K562 (cell line): ENCODE measurements at places on chromosomes 16 and 17. TPM values are rescaled to one million over a fixed set of nuclear protein-coding genes. Genes with fewer than 3 reads are reported as not detected.

DNA sequence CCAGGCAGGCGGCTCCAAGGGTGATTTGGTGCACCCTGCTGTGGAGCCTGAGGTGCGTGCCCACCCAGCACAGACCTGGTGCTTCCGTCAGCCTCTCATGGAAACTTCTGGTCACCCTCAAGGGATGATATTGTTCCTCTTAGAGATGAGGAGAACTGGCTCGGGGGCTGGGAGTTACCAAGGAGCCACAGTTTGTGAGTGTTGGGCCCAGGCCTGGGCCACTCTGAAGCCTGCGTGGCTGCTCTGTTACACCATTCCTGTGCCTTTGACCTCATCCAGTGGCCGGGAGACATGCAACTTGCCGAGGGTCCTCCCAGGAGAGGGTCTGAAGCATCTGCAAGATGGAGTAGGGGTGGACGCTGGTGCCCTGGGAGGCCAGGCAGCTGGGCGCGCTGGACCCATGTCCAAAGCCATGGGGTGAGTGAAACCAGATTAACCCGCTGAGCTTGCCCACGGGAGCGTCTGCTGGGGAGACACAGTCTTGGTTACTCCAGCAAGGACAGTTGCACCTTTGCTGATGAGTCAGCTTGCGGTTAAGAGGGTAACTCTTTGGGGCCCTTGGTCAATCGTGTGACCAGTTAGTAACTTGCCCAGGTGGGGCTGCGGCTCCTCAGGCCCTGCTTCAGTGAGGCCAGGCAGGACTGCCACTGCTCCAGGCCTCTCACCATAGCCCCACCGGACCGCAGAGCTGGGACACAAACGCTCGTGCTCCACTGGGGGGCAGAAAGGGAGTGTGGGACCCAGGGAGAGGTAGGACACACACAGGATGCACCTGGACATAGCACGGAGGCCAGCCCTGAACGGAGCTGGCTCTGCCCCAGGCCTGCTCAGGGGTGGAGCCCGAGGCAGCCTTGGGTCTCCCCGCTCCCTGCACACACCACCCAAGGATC is 7.5 kb downstream of the C16orf90 start:
- no peaks in the 10 kb centered on the region for H3K4me1 ChIP-seq
- H3K27ac ChIP-seq = no peak overlapping the region
- no peak overlapping the region for H3K4me3 ChIP-seq
- H3K27me3 ChIP-seq = no peaks in the 10 kb centered on the region
- no peak for DNase-seq
- peaks cover 39% of the 10 kb centered on the region; the same call in 2 of the 3 replicates for H3K36me3 ChIP-seq

Gene DUS2
- 21.7 and 25.6 TPM in 2 replicates for total RNA-seq

GRCh38 chr16:49763826-49764225 is 92.1 kb downstream of the ZNF423 start:
- no peak overlapping the region for H3K27ac ChIP-seq
- DNase-seq = no peak
- H3K4me3 ChIP-seq = no peak overlapping the region
- H3K36me3 ChIP-seq = no peaks in the 10 kb centered on the region
- H3K4me1 ChIP-seq = 0 out of 2 replicates have a peak, but pooled peaks cover 3% of the 10 kb centered on the region

DNA sequence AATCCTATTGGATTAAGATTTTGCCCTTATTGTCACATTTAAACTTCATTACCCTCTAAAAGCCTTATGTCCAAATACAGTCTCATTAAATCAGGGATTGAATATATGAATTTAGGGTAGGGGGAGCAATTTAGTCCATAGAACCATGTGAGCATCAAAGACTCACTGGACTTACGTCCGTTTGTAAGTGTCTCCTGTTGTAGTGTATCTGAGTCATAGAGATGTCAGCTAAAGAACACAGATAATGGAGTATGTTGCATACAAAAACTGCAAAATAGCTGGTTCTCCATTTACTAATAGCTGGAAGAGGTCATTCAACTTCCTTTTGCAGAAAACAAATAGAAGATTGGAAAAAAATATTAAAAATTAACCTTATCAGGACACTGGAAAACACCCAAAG is 599.1 kb upstream of the SOX9 start:
- DNase-seq = no peak
- H3K27me3 ChIP-seq = no peaks in the 10 kb centered on the region
- no peaks in the 10 kb centered on the region for H3K36me3 ChIP-seq
- no peaks in the 10 kb centered on the region for H3K4me1 ChIP-seq
- no peak overlapping the region for H3K4me3 ChIP-seq
- H3K27ac ChIP-seq = no peak overlapping the region

Gene TNFSF13
- 0.38 and 0.51 TPM in 2 replicates for total RNA-seq

GRCh38 chr17:8101721-8102120 is 14.2 kb upstream of the ALOX12B start:
- no peaks in the 10 kb centered on the region for H3K27me3 ChIP-seq
- no peaks in the 10 kb centered on the region for H3K36me3 ChIP-seq
- H3K4me3 ChIP-seq = no peak overlapping the region
- peaks cover 10% of the 10 kb centered on the region; the same call in 2 of the 3 replicates for H3K4me1 ChIP-seq

- H3K27ac ChIP-seq = no peak overlapping the region
- H3K27me3 ChIP-seq = no peaks in the 10 kb centered on the region
- no peak for DNase-seq
Observed at GRCh38 chr16:82993926-82994325, 367.2 kb downstream of the CDH13 start.

GRCh38 chr16:85104147-85104546 is 8.1 kb downstream of the CIBAR2 start:
- no peaks in the 10 kb centered on the region for H3K4me1 ChIP-seq
- H3K27me3 ChIP-seq = peaks cover 48% of the 10 kb centered on the region

Gene KRT222
- total RNA-seq = 0.04 TPM in 1 of 2 replicates, not detected in the other

GRCh38 chr16:89173174-89173921 is 1.8 kb downstream of the CDH15 start:
- H3K27ac ChIP-seq = no peak overlapping the region
- no peak for DNase-seq
- H3K27me3 ChIP-seq = no peaks in the 10 kb centered on the region
- H3K36me3 ChIP-seq = no peaks in the 10 kb centered on the region
- H3K4me3 ChIP-seq = no peak overlapping the region

DNA sequence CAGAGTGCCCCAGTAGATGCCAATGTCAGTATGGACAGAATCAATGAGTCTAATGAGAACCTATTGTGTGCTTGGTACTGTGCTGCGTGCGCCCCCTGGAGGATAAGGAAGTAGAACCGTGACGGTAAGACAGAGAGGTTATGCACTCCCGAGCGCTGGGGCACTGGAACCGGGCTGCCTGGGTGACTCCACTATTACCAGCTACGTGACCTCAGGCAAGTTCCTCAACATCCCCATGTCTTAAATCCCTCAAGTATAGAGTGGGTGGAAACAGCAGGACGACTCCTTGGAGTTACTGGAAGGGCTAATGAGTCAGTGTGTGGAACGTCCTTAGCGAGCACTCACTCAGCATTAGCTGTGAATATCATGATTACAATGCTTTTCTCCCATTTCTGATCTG is 16.2 kb downstream of the CHST4 start:
- no peaks in the 10 kb centered on the region for H3K4me1 ChIP-seq
- no peak overlapping the region for H3K4me3 ChIP-seq

Gene HBZ
- total RNA-seq = 480 and 495 TPM in 2 replicates

Gene STARD3
- total RNA-seq = 60.2 and 69.3 TPM in 2 replicates

- no peaks in the 10 kb centered on the region for H3K4me1 ChIP-seq
- H3K27ac ChIP-seq = no peak overlapping the region
- H3K27me3 ChIP-seq = peaks cover 20% of the 10 kb centered on the region
- H3K36me3 ChIP-seq = no peaks in the 10 kb centered on the region
Observed at GRCh38 chr16:49590166-49590871, 216.7 kb downstream of the C16orf78 start.

Gene SLC52A1
- total RNA-seq = not detected in 2 replicates
